ENCODE measurements at places on chromosomes 12 and 14.

- DNase-seq, result no peak
Observed at GRCh38 chr12:41932470-41932991, 212.1 kb downstream of the GXYLT1 start.

DNA sequence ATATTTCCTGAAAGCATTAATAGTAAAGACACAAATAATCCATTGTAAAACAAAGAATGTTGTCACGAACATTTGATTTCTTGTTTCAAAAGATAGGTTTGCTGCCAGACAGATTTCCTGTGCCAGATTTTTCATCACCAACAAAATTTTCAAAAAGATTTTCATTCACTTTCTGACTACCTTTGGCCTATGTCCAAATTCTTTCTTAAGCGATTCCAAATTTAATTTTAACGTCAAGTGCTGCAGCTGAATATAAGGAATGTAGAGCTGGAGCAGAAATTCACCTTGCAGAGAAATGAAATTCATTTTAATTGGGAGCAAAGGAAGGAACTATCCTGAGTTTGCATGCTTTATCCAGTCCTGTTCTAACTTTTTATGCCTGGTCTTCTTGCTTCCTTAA, 277.4 kb downstream of the CCER1 start:
- no peak for DNase-seq

DNA sequence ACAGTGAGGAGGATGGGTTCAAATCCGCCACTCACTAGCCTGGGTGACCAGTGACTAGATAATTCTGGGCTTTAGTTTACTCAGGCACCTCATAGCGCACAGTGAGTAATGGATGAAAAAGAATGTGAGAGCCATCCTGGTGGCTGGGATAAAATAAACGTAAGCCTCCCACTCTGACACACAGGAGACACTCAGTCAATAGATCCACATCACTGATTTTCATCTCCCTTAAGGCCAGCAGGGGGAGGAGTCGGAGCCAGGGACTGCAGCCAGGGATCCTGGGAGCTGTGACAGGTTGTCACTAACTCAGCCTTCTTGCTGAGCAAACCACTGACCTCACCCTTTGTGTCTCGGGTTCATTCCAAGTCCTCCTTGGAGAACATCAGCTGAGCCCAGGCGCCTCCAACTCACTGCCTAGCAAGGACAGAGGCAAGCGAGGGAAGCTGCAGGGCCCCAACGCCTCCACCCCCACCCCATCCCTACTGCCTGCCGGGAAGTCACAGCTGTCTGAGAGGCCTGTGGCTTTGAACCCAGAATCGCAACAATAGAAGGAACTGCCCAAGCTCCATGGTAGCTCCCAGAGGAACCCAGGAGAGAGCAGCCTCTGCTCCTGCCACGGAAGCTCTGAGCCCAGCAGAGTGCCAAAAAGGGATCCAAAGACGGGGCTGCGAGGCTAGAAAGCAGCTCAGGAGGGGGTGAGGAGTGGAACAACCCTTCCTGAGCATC, 30.7 kb downstream of the PXN start:
- DNase-seq, result no peak

DNA sequence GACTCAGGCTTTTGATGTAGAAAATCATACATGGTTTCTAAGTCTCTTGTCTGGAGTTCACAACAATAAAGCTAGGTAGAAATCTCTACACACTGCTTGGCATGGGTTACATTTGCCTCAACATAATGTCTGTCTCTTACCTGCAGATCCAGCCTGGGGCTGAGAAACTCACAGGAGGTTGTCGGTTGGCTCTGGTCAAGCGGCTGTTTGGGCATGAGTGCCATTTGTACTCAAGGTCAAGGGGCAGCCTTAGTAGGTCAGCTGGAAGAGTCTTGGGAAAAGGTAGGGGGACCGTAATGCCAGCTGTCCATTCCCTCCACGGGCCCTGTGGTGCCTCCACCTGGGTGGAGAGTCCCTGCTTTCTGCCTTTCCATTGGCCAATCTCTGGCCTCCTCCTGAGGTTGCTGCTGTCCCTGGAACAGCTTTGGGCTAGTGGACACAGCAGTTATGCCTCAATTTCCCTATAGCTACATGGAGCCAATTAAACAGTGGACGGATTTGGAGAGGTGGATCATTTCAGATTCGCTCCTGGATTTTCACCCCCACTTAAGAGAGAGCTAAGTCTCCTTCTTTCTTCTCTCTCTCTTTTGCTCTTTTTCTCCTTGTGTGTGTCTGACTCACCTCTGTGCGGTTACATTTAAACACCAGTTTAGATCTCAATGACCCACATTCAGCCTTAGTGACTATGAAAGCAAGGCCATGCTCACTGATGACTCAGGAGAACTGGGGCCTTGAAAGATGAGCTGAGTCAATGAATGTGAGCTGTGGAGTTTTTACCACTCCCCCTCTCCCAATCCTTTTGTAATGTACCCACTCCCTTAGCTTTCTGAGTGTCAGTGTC, 132.8 kb upstream of the HIF1A start:
- no peak for DNase-seq

- no peak for DNase-seq
Observed at GRCh38 chr12:115323223-115323905, 639.4 kb upstream of the TBX3 start.

- DNase-seq, result no peak
Observed at GRCh38 chr14:104266631-104267575, 128.5 kb downstream of the KIF26A start.

DNA sequence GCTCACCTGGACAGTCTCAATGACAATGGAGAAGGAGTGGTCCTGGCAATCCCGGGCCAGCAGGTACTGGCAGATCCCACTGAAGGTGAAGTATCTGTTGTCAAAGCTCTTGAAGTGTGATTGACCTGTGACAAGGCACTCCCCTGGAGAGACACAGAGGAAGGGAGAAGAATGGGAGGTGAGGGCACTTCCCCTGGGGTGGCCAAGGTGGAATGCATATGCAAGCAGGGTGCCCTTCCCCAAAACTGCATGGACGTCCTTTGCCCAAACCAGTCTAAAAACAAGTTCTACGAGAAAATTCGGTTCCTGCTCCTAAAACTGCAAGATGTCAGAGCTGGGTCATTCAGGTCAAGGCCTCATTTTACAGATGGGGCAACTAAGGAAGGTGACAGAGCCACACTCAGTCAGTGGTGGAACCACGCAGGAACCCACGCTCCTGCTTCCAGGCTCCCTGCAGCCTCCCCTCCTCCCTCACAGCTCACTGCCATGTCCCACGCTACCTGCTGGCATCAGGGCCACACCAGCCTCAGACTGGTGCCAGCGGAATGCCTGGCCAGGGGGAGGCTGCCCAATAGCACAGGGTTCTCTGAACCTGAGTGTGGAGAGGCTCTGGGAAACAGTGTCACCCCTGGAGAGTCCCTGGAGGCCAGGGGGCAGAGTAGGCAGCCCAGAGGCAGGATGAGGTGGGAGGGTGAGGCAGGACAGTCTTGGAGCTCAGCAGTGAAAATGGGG, 59.2 kb downstream of the VWF start:
- no peak for DNase-seq

DNA sequence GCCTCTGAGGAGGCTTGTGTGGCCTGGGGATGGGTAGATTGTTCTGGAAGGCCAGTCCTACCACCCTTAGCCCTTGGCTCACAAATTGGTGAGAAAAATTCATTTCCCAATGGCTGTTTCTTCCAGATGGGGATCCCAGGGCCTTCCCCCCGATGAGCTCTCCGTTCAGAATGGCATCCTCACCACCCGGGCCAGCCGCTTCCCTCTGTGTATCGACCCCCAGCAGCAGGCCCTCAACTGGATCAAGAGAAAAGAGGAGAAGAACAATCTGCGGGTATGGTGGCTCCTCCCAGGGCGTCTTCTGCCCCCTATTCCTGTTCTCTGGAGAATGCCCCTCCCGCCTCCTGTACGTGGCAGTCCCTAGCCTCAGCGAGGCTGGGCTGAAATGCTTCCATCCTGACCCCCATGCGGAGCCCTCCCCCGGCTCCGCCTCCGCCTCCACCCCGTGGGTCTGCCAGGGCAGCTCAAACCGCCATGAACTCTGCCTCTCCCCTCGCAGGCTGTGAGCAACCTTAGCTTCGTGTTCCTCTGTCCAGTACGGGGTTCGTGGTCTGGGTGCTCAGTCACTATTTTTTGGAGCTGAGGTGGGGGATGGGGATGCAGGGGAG, 57.8 kb downstream of the CCDC92 start:
- DNase-seq, result no peak

- DNase-seq, result no peak
Observed at GRCh38 chr12:111202237-111202915, 166.5 kb downstream of the PHETA1 start.

DNA sequence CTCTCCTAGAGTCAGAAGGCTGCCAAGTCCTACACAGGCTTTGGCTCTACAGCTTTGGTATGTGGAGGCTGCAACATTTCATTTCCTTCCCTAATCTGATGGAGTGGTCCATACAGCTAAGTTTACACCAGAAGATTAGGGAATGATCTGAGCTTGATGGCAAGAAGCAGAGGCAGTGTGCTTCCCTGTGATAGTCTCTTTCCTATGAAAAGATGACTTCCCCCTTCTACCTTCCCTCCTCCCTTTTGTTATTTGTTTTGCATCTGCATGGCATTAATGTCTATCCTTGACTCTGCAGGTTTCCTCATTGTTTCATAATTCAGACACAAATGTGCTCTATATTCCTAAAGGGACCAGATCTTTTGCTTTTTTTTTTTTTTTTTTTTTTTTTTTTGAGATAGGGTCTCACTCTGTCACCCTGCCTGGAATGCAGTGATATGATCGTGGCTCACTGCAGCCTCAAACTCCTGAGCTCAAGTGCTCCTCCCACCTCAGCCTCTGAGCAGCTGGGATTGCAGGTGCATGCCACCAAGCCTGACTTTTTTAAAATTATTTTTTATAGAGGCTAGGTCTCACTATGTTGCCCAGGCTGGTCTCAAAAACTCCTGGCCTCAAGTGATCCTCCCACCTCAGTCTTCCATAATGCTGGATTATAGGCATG, 76.3 kb downstream of the GRIP1 start:
- DNase-seq, result no peak

DNA sequence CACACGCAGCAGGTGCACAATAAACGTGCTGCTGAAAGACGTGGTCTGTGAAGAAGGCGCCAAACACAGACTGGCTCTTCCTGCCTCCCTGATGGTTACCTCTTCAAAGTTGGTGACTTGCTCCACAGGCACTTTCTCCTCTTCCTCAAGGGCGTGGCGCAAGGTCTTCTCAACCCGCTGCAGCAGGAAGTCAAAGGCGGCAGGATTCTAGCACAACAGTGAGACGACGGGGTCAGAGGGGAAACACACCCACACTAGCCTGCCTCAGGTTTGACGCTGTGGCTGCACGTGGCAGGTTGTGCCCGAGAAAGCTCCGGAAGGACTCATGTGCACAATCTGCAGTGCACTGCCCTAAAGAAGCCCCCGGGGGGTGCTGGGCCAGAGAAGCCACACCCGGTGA, 15.0 kb downstream of the POLE start:
- DNase-seq, result no peak

DNA sequence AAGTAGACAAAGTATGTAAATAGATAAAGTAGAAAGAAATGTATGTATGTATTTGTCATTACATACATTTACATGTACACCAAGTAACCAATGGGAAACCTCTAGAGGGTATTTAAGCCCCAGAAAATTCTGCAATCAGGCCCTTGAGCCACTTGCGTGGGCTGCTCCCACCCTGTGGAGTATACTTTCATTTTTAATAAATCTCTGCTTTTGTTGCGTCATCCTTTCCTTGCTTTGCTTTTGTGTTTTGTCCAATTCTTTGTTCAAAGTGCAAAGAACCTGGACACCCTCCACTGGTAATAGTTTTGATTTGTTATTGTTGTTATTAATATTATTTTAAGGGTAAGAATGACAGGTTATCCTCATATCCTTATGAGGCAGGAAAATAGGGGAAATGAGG, 21.8 kb downstream of the CAPS2 start:
- DNase-seq, result no peak

DNA sequence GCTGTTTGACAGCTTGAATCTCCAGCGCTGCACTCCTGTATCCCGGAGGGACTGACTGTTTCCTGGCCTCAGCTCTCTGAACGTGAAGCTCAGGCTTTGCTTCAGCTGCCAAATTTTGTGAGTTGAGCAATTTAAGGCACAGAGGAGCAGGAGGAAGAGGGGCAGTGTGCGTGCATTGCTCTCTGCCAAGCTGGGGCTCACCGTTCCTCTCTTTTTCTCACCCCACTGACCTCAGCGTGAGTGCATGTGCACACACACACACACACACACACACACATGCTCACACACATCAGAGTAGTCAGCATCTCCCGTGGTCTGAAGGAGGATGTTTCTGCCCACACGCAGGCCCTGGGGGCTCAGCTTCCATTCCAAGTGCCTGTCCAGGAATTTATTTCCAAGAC, 27.8 kb upstream of the BDKRB2 start:
- no peak for DNase-seq

DNA sequence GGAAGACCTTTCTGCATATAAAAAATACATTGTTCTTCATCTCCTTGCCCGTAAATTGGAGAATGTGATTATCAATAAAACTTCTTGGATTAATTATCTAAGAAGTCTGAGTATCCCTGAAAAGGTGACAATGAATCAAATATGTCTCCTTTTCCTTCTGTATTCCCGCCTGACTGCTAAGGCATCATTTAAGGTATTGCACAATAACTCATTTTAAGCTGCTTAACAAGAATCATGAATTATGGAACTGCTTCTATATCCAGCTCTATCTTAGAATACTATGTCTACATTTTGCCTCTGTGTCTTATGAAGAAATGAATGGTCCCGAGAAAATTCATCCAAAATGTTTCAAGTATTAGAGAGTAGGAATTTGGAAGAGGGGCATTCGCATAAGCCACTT, 294.4 kb downstream of the SOX5 start:
- DNase-seq, result no peak

DNA sequence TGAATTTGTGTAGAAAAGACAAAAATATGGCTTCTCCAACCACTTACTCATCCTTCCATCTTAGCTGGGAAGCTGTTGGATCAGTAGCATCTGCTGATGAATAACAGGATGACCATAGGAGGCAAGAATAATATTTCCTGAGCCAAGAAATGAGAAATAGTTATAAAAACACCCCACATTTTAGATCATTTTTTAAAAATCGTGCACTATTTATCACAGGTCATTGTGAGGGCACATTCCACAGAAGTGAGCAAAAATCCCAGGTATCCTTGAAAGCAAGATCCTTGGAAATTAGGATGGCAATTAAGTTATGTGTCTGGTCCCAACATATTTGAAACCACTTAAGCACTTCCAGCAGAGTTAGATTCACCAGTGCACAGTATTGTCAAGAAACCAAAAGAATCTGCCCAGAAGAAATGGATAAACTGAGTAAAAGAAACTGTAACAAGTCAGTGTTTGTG, 8.4 kb downstream of the FAR2 start:
- DNase-seq, result no peak

- DNase-seq, result no peak
Observed at GRCh38 chr12:20476551-20476950, 108.2 kb downstream of the PDE3A start.

DNA sequence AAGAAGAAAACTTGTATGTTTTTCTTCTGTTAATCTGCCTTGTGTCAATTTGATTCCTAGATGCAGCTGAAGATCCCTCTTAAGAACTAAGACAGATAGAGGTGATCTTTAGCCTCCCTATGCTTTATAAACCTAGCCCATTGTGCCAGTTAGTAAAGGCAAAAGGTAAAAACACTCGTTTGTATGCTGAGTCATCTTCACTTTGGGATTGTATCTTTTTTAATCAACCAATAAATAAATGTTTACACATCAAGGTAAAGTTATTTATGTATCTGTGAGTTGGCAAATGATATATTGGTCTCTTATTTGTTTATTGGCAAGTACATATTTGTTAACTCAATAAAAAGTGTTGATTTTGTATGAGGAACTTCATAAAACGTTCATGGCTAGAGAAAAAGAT, 165.9 kb upstream of the AMIGO2 start:
- DNase-seq, result no peak

All from activated T-helper 1 cell treated with anti-CD3 and anti-CD28 coated beads, Interleukin-2, amount 50 U/mL, for 16 hours (primary cell).